Fibroblast of pulmonary artery (primary cell): ENCODE measurements at places on chromosomes 4 and X.

GRCh38 chrX:50103866-50104566 lies 96.8 kb downstream of the AKAP4 start:
- DNase-seq: no peak

DNA sequence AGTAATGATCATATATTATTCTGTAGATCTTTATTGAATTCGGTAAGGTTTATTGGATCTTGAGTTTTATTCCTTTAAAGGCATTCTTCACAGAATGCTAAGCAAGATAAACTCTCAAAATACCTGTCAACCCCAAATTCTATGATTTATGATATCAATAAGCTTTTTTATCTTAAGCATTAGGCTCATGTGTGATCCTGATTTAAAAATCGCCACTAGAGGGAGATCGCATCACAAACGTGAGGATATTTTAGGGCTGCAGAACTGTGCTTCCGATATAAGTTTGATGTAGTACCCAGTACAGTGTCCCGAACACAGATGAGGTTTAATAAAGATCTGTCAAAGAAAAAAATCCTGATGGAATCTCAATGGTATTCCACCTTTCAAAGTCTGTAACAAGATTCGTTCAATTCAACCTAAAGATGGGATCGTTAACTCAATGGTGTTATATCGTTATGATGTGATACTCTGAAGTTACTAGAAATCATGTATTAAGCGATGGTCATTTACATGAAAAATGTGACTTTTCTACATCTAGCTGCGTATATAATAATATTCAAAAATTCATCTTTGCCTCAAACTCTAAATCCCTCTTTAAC lies 169.0 kb downstream of the CORIN start:
- peak; percentile 76 for DNase-seq

DNA sequence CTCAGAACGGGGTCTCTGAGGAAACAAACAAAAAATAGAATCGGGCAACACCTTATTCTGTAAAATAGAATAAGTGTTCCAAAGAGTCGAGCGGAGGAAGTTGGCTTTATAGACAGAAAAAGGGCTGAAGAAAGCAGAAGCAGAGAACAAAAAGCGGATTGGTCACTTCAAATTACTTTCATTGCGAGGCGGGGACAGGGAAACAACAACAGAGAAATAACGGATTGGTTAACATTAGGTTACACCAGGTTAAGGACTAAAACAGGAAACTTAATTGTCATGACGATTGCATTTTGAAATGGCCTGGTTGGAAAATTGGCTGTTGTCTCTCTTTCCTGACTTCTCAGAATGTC lies 433 bp upstream of the COQ2 start:
- peak; percentile 73 for DNase-seq

DNA sequence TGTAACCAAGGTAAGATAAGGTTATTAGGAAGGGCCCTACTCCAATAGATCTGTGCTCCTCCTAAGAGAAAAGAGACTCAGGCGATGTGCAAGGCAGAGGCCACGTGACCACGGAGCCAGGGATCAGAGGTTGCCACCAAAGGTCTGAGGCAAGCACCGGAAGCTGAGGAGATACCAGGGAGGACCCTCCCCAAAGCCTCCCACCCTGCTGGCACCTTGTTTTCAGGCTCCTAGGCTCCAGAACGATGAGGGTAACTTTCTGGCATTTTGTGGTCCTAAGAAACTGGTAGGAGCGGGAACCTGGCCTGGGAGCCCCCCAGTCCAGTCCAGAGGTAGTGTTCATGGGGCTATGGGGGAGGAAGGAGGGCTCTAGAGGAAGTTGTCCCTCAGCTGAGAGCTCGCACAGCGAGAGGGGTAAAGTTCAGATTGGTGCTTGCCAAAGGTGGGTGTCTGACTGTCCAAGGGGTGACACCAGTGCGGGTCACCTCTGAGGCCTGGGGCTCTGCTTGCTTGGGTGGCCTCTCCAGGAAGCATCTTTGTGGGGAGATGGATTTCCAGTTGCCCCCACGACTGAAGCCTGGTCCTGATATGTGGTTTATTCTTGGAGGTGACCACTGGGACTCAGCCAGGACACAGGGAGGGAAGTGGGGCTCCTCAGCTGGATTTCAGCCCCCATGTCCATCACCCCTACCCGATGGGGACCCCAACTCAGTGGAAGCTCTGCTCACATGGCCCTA lies 7.5 kb upstream of the LETM1 start:
- no peak for DNase-seq

- no peak for DNase-seq
Observed at GRCh38 chr4:7252510-7253340, 60.4 kb downstream of the SORCS2 start.

GRCh38 chr4:139300431-139301112 lies 733 bp upstream of the NAA15 start:
- peak; percentile 59 for DNase-seq

- DNase-seq: no peak
Observed at GRCh38 chr4:13659341-13660070, 32.0 kb upstream of the BOD1L1 start.

DNA sequence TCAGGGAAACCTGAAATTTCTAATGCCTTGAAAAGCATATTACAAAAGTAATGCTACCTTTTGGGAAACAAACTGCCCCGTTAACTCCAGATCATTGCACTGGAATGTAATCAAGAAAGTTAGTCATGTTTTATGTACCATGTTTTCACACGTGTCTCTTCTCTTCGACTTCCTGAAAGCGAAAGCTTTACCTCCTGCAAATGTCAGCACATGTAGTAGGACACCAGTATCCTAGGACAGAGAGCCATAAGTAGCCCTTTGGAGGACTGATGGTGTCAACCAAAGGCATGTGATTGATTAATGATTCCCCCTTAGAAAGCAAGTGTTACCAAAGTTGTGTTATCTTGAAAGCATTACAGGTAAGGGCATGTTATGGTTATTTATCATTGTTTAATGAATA lies 8.8 kb upstream of the MND1 start:
- no peak for DNase-seq
